ENCODE measurements at places on chromosomes 7 and 10. TPM values are rescaled to one million over a fixed set of nuclear protein-coding genes. Genes with fewer than 3 reads are reported as not detected.

GRCh38 chr7:75732764-75733630, 5.7 kb downstream of the HIP1 start:
- H3K4me1 ChIP-seq: peaks cover 19% of the 10 kb centered on the region
- no peak overlapping the region for H3K4me3 ChIP-seq
- no peak for DNase-seq
- no peaks in the 10 kb centered on the region for H3K36me3 ChIP-seq
- no peak overlapping the region for H3K27ac ChIP-seq

DNA sequence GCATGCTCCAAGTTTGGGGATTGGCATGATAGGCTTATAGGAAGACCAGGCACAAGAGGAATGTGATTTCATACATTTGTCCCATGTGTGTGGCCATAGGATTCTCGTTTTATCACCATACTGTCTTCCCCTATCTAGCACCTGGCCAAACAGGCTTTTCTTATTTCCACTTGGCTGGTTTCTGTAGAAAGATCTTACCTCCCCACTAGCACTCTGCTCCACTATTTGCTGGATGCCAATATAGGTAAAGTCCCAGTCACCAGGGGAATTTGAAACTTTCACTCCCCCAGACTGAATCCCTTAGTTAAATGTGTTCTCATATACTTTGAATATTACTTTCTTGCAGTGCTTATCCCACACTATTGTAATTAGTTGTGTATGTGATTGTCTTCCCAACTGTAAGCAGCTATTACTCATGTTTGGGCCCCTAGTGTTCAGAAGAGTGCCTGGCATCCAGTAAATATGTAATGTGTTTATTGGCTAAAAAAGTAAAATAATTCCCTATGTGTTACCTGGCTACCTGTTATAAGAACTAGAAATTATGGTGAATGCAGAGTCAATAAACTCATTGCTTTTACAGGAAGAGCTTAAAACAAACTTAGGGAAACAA, 109.0 kb downstream of the LRMDA start:
- H3K36me3 ChIP-seq: no peaks in the 10 kb centered on the region
- no peak overlapping the region for H3K27ac ChIP-seq
- H3K4me3 ChIP-seq: no peak overlapping the region
- no peaks in the 10 kb centered on the region for H3K27me3 ChIP-seq

GRCh38 chr7:19397911-19398310, 252.7 kb upstream of the FERD3L start:
- H3K27me3 ChIP-seq: no peaks in the 10 kb centered on the region
- H3K4me3 ChIP-seq: no peak overlapping the region
- H3K27ac ChIP-seq: no peak overlapping the region
- no peaks in the 10 kb centered on the region for H3K4me1 ChIP-seq
- DNase-seq: no peak
- no peaks in the 10 kb centered on the region for H3K36me3 ChIP-seq

GRCh38 chr7:106978425-106979420, 65.8 kb upstream of the PRKAR2B start:
- H3K27ac ChIP-seq: no peak overlapping the region
- H3K4me3 ChIP-seq: no peak overlapping the region
- H3K27me3 ChIP-seq: no peaks in the 10 kb centered on the region
- no peak for DNase-seq
- H3K36me3 ChIP-seq: no peaks in the 10 kb centered on the region
- peaks cover 17% of the 10 kb centered on the region for H3K4me1 ChIP-seq

DNA sequence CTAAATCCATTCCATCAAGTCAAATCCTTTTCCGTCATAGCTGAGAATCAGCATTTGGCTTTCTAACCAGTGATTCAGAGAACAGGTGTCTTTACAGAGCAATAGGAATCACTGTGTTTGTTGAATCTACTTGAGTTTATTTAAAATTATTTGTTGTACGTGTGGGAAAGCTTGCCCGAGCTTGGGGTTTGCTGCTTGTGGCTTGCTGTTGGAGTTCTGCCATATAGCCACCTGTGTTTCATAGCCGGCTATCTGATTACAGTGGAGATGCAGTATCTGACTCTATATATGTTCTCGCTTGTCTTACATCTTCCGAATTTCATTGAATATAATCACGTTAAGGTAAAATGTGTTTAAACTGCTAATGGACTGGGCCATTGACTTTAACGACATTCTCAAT, 274.3 kb upstream of the MKI67 start:
- H3K27me3 ChIP-seq: no peaks in the 10 kb centered on the region
- H3K27ac ChIP-seq: no peak overlapping the region
- H3K36me3 ChIP-seq: no peaks in the 10 kb centered on the region
- DNase-seq: no peak
- H3K4me3 ChIP-seq: no peak overlapping the region
- no peaks in the 10 kb centered on the region for H3K4me1 ChIP-seq

- no peaks in the 10 kb centered on the region for H3K4me1 ChIP-seq
- no peak overlapping the region for H3K27ac ChIP-seq
- H3K4me3 ChIP-seq: no peak overlapping the region
These were observed 71.4 kb downstream of the AHR start for GRCh38 chr7:17369691-17370426.

- DNase-seq: peak; percentile 9
- H3K4me1 ChIP-seq: no peaks in the 10 kb centered on the region
- no peaks in the 10 kb centered on the region for H3K36me3 ChIP-seq
These were observed 16.2 kb downstream of the DNAJB9 start for GRCh38 chr7:108585843-108586242.

DNA sequence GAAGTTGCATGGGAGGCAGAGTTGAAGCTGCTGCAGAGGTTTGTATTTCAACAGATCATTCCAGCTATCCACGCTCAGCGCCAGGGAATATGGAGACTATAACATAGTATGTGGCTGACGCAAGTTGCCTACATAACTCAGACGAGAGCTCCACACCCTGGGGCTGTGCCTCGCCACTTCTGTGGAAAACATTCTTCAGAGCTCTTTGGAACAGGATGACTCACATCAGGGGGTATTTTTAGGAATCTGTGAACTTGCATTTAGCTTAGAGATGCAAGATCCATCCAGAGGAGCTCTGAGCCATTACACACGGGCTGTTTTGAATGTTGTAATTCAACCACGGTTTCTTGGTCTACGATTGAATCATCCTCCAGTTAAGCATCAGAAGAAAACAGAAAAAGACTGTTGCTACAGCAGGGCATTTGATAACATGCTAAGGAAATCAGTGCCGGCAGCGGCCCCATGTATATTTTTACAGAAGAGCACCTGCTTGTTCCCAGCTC, 481.5 kb upstream of the AKR1E2 start:
- no peak overlapping the region for H3K4me3 ChIP-seq
- peak; percentile 39 for DNase-seq
- H3K36me3 ChIP-seq: no peaks in the 10 kb centered on the region
- H3K27ac ChIP-seq: peak overlapping the region; percentile 82

GRCh38 chr7:101985057-101985902, 167.9 kb downstream of the CUX1 start:
- H3K27me3 ChIP-seq: no peaks in the 10 kb centered on the region
- H3K36me3 ChIP-seq: no peaks in the 10 kb centered on the region
- H3K27ac ChIP-seq: peak overlapping the region; percentile 39
- DNase-seq: no peak
- H3K4me3 ChIP-seq: no peak overlapping the region

- DNase-seq: no peak
- no peak overlapping the region for H3K27ac ChIP-seq
- H3K36me3 ChIP-seq: no peaks in the 10 kb centered on the region
- H3K4me3 ChIP-seq: no peak overlapping the region
- peaks cover 18% of the 10 kb centered on the region for H3K27me3 ChIP-seq
These were observed 214.7 kb downstream of the EMX2 start for GRCh38 chr10:117757086-117757720.

GRCh38 chr7:134495546-134495945, 31.8 kb upstream of the AKR1B10 start:
- DNase-seq: no peak
- H3K36me3 ChIP-seq: no peaks in the 10 kb centered on the region
- H3K4me1 ChIP-seq: no peaks in the 10 kb centered on the region
- no peak overlapping the region for H3K27ac ChIP-seq

The RET gene
- total RNA-seq: 0.67 TPM

The KCP gene
- total RNA-seq: 0.32 TPM

The PRRT4 gene
- total RNA-seq: 2.8 TPM

The CPVL gene
- 53.1 TPM for total RNA-seq

The PRR15 gene
- 0.14 TPM for total RNA-seq

The CRTAC1 gene
- 1.2 TPM for total RNA-seq

The ADCYAP1R1 gene
- 4.6 TPM for total RNA-seq

The TDRD1 gene
- 7.0 TPM for total RNA-seq

The PRKAG2 gene
- total RNA-seq: 105 TPM

The UCN3 gene
- not detected for total RNA-seq

The MYH16 gene
- total RNA-seq: not detected
